Stimulated activated CD4-positive, alpha-beta T cell treated with anti-CD3 and anti-CD28 coated beads, Interleukin-2, amount 100 ng/mL, for 24 hours (primary cell): ENCODE measurements at places on chromosomes 1 and 21.

DNA sequence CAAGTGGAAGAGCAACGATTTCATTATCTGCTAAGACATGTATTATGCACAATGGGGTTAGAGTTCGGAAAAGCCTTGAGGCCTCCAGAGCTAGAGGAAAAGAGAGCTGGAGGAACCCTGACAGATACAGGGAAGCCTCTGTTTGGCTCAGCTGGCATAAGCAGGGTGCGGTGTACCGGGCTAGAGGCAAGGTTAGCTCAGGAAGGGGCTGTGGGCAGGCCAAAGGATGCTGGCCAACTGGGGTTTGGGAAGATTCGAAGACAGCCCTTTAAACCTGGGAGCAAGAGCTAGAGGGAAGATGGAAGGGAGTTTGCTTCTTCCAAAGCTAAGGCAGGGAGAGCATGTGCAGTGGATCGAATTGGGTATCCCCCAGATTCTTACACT is 107.6 kb upstream of the TLR5 start:
- no peak for DNase-seq

- no peak for DNase-seq
These were observed 183.6 kb upstream of the KIAA0040 start for GRCh38 chr1:175376194-175376593.

- DNase-seq: no peak
These were observed 24.8 kb downstream of the ATPAF1 start for GRCh38 chr1:46643368-46643775.

DNA sequence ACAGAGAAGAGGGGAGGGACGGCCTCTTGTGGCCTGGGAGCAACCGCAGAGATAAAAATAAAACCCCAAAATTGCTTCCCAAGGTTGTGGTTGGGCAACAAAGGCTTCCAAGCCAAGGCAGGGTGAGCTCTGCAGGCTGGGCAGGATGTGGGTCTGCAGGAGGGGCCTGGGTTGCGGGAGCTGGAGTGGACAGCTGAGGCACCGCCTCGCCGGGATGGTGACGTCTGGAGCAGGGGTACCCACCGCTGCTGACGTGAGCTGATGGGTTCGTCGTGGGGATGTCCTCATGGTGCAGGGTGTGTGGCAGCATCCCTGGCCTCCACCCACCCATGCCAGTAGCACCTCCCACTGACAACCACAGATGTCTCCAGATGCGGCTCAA is 3.7 kb downstream of the AURKAIP1 start:
- DNase-seq: no peak
